NCI-H146 (cell line): ENCODE measurements at places on chromosomes 5 and 9.
A peak's percentile ranks its signal among the peaks of the same experiment; 100 is the strongest.

- DNase-seq, result no peak
These were observed 129.8 kb downstream of the CD180 start for GRCh38 chr5:67066815-67067214.

DNA sequence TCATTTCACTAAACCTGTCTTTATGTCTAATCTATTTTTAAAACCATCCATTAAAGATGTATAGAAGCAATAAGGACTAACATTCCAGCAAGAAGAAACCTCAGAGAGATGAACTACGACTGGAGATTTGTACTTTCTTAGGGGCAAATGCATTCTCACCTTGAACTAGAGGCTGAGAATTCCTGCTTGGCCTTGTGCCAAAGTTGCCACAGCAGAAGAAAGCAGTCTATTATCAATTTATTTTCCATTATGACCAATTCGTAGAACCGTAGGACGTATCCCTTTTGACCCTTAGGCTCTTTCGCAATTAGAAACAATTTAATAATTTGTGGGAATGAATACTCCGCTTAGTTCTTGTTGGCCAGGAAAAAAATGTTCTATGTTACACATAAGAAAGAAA lies 1647.4 kb upstream of the CDH9 start:
- DNase-seq, result no peak

GRCh38 chr5:52727020-52727419 lies 60.7 kb upstream of the ITGA1 start:
- no peak for DNase-seq

DNA sequence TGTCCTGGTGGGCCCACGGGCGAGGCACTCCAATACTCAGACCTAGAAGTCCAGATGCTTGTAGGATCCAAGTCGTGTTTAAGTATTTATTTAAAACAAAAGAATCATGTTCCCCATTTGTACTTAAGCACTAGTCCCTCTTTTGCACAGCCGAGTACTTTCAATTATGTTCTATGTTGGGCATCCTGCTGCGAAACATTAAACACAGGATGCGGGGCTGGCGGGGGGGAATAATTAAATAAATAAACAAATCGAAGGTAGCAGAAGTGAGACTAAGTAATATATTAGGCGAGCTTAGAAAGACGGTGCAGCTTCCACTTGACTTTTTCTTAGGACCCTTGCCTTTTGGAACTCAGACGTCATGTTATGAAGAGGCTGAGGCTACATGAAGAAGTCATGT lies 1129.2 kb upstream of the ACO1 start:
- DNase-seq, result peak; percentile 31

GRCh38 chr5:153367466-153367865 lies 123.0 kb upstream of the GRIA1 start:
- DNase-seq, result no peak

DNA sequence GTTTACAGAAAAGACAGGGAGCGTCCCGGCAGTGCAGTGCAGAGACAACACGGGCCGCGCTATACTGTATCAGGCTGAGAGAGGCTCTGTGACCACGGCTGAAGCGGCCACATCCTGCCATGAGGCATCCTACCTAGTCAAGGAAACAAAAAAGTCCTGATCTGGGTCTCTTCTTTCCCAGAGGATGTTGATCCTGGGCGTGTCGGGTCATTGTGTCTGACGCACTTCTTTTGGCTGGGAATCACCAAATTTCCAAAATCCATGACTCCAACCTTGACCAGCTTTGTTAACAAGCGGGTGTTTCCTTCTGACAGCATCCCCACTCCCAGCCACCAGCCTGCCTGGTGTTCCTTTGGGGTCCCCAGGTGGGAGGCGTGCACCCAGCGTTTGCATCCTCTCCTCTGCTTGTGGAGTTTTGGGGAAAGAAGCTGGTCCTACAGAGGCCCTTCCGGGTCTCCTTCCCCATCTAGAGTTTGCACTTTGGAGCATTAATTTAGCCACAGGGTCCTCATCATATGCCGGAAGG lies 91.4 kb upstream of the RAI14 start:
- DNase-seq, result no peak

GRCh38 chr9:134533850-134534588 lies 107.6 kb upstream of the COL5A1 start:
- DNase-seq, result no peak

DNA sequence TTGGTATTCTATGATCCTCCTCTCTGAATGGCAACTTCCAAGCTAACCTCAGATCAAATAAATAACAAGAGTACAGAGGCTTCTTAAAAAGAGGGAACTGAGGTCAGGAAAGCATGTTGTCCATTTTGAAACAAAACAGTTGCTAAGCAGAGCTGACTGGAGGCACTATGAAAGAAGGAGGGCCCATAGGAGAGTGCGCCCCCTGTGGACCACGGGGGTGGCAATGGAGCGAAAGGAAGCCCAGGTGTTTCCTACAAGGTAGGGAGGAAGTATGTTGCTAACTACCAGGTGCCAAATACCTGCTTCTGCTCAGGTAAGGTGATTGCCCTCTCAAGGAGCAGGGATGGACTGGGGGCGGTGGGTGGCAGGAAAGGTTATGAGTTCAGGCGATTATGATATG lies 101.8 kb upstream of the MAST4 start:
- DNase-seq, result peak; percentile 19

GRCh38 chr9:89661956-89662717 lies 57.3 kb downstream of the GADD45G start:
- peak; percentile 97 for DNase-seq

DNA sequence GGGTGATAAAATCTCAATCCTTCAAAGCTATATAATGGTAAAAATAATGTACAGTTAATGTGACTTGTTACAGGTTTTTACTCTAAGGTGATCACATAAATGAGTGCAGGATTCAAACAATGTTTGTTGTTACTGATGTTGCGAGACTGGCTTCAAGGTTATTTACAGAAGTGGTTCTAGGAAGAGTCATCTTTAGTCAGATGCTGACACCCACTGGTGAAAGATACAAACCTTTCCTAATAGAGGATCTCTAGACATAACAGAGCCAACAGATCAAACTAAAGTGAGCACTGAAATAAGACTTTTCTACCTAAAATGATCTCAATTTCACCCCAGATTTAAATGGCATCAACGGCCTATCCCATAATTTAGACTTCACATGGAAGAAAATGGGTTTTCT lies 20.2 kb downstream of the ARSB start:
- DNase-seq, result peak; percentile 54

DNA sequence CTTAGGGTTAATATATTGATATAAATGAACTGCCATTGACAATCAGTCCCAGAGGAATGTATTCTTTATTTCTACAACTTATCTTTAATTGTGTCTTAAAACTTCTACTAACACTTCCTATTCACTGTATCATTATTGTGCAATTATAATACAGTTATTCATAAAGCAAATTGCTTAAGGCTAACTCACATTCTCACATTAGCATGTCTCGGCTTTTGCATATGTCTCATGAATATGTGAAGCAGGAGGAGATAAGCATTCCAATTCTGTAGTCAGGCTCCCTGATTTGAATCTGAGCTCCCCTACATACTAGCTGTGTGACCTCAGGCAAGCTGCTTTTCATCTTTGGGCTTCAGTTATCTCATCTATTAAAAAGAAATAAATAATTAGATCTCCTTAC lies 45.4 kb downstream of the PLGRKT start:
- DNase-seq, result no peak
